ENCODE measurements at places on chromosomes 4 and X.

- peak; percentile 67 for DNase-seq
Observed at GRCh38 chrX:132217203-132218073, 1.8 kb downstream of the RAP2C start.

- DNase-seq: peak; percentile 45
Observed at GRCh38 chr4:7432531-7433375, 2.0 kb downstream of the PSAPL1 start.

DNA sequence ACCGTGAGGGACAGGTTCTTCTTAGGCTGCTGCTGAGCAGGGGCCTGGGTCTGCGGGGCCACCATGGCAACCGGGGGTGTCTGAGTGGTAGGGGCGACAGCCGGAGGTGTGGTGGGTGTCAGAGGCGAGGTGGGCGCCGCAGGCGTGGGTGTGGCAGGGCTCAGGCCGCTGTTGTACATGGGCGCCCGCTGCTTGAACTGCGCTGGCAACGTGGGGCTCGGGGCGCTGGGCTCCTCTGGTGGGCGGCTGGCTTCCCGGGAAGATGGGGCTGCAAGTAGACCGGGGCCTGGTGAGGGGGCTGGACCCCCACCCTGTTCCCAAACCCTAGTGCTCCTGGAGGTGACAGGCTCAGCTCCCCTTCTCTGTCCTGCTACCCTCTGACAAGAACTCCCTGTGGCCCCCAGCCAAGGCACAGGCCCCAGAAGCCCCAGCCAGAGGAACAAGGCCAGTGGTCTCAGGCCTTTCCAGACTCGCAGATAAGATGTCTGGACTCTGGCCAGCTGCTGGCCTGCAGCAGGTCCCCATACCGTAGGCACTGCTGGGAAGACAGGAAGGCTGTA, 24.8 kb downstream of the NELFA start:
- DNase-seq: no peak

DNA sequence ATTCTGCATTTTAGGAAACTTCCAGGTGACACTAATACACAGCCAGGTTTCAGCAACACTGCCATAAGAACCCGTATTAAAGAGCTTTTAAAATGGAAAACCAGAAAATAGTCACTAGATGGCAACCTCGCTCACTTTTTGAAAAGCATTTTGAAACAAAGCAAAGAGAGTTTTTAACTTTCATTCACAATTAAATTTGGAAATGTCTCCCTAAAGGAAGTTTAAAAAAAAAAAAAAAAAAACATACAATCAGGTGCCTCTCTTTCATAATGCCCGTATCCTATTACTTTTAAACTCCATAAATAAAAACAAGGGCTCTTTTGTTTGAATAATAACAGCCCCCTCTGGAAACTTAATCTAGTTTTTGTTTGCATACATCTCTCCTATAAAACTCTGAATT, 20.3 kb downstream of the MEPE start:
- no peak for DNase-seq

- DNase-seq: no peak
Observed at GRCh38 chr4:153212736-153213135, 8.5 kb downstream of the TRIM2 start.

- no peak for DNase-seq
Observed at GRCh38 chrX:519741-520140, 110.8 kb upstream of the SHOX start.

DNA sequence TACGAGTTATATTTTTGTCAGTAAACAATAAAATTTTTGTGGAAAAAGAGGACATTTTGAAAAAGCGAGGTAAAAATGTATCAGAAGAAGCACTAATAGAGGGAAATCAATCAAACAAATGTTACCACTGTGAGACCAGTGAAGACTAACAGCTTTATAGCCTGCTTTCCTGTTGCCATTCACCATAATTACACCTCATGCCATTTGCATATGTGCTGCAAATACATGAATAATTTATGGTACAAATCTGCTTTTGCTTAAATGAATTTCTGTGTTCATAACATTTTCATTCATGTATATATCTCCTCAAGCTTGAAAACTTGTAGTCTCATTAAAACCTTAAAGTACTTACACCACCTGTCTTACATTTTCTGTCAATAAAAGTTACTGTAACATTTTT, 830.8 kb downstream of the ADGRL3 start:
- DNase-seq: no peak

DNA sequence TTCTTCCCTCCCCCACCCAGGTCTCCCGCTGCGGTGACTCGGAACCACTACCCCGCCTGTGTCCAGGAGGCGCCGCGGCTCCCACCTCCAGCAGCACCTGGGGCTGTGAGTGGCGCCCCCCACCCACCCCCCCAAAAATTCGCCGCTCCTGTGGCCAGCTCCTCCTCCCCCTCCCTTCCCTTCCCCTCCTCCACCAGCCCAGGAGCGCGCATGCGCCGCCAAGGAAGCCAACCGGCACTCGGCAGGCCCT, 278 bp downstream of the CLOCK start:
- no peak for DNase-seq

GRCh38 chr4:22090661-22091351, 142.2 kb upstream of the KCNIP4 start:
- no peak for DNase-seq

DNA sequence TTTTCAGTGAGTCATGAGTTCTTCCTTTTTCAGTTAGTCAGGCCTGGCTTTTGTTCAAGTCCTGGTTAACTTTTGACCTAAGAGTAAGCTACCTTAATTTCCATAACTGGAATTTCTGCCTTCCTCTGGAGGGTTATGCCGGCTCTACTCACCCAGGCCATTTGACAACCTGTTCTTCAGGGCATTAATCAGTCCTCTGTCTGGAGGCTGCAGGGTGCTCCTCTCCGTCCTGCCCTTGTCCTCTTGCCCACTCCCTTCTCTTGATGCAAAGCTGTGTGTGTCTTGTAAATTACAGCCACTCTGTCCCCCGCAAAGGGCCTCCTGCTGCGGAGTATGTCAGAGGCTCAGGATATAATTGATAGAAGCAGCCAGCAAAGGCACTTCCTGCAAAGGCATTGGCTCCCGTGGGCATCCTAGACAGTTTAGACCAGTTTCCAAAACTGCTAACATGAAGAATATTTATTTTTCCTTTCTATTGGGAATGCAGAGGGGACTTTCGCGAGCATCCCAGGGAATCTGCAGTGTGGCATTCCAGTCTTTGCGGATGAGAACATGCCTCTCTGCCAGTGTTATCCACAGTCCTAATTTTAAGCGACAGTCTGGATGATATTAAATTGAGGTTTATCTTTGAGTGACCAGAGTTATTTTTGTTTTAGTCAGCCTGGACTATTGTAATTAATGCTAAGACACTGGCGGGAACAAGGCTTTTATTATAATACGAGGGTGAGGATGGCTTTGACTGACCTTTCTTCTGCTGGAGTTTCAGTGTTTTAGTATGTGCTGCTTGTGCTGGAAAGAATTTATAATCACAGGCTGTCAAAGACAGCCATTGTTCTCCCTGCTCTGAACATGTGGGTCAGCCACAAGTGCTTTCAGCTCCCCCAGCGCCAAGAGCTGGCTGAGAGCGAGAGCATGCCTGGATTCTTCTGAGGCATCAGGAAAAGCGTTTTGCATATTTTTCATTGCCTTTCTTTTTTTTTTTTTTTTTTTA, 74.2 kb downstream of the LIMCH1 start:
- peak; percentile 34 for DNase-seq

GRCh38 chrX:55130481-55130880, 41.7 kb downstream of the PAGE2 start:
- no peak for DNase-seq

- no peak for DNase-seq
Observed at GRCh38 chr4:89572224-89572858, 264.6 kb downstream of the SNCA start.

- no peak for DNase-seq
Observed at GRCh38 chr4:138199568-138200235, 42.4 kb downstream of the SLC7A11 start.

DNA sequence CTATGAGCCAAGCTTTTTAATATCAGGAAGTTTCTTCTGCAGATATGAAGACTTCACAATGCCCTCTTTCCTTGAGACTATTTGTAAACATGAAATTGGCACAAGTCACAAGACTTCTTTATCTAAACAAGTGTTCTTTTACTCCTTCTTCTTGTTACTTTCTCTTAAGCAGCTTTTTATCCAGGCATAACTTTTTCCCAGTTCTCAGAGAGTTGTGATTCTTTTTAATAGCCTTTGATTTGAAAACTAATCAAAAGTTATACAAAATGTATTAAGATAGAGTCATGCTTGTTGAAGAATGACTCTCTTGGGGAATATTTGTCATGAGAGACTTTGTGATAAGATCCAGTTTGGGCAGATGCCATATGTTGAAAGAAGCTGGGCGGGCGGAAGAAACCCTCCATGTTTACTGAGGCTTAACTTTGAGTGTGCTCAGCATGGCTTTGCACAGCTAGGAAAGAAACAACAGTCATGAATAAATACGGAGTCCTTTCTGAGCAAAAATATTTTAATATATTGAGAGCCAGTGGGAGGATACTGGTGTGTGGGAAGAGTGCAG, 39.3 kb downstream of the SYTL5 start:
- DNase-seq: no peak

- DNase-seq: no peak
Observed at GRCh38 chr4:74287791-74288190, 20.5 kb upstream of the EPGN start.

DNA sequence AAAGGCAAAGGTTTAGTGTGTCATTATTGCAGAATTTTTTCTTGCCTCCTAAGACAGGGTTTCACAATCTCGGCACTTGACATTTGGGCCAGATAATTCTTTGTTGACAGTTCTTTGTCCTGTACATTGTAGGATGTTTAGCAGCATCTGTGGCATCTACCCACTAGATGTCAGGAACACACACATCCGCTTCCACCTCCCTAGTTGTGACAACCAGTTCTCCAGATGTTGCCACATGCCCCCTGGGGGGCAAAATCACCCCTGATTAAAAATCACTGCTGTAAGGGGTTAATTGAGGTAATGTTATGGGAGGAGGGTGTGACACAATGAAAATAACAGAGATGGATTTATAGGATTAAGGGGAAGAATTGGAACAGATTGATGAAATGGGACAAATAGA, 75.3 kb downstream of the HMGB2 start:
- no peak for DNase-seq

GRCh38 chr4:7546809-7547367, 112.2 kb upstream of the PSAPL1 start:
- DNase-seq: no peak

DNA sequence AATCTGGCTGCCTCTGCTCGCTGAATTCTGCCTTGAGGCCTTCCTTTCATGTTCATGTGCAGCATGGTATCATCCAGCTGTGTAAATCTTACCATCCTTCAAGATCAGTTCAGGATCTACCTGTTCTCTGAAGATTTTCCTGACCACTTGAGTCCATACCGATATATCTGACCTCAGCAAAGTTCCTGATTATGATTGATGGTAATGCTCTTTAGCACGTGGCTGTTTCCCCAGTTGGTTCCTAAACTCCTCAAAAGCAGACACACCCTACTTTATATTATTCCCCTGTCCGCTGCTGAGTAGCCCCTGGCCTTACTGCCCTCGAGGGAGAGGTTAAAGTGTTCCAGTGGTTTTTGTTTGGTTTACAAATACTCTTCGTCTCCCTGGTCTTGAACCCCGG, 20.0 kb downstream of the GALNT7 start:
- DNase-seq: no peak

DNA sequence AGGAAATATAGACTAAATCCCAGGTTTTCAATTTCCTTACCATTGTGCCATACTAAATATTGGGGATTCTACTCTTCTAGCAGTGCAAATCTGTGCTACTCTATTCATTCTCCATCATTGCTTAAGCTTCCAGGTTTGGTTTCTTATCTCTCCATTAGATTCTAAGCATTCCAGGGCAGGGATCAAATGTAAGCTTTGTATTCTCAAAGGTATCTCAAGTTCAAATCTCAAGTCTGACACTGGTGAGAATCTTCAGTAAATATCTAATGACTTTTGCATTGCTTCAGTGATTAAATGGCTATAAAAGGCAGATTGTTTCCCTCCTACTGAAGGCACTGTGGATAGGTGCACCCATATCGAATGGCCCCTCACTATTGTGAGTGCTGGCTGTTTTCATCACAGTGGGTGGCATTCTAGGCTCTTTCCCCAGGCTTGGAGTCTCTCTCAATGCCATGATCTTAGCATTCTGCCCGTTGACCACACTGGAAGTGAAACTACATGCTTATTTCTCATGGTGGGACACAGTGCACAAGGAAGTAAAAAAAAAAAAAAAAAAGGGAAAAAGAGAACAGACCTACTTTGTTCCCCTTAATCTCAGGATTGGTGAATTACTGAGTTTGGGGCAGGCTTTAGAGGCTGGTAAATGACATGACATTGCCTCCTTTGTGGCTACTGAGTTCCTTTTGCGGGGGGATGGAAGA, 28.7 kb downstream of the FAM9C start:
- no peak for DNase-seq

DNA sequence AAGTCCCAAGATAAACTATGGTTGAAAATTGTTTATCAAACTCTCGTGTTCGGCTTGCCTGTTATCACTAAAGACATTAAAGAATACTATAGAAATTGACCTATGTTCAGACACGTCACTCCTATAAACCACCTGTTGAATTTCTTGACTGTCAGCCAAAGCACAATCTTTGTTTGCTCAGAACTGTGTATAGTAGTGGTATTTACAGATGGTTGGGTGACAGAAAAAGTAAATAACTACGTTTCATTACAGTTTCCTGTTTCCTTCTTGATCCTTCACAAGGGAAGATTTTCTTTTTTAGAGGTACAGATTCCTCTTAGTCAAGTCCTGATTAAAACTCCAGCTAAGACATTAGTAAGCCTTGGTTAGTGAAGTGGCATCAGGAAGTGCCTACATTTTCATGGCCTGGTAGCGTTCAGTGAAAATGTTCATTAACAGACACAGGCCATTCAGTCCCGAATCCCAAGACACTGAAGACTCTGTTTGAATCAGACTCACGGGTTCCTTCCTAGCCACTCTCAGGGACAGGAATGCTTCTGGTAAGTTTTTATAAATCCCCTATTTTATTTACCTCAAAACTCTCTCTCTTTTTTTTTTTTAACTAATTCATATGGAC, at the start of gene SMIM31:
TSS of gene SMIM31 (plus strand) at position 259 of the 616 bp plus-strand sequence. CDS start 16,313 bp downstream, outside the sequence.
- DNase-seq: no peak

DNA sequence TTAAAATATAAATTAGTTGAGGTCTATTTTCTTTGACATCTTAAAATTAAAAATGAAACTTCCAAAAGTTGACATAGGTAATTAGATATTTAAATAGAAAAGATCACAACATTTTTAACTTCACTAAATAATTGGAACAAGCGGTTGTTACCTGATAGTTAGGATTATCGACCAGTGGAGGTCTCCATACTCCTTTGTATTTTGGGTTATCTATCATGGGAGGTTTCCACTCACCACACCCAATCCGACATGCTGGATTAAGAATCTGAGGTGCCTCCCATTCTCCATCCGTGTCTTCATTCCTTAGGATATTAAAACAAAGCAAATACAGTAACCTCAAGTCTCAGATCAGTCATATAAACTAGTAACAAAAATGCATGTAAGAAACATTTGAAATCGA, 22.2 kb downstream of the SCOC start:
- DNase-seq: no peak

DNA sequence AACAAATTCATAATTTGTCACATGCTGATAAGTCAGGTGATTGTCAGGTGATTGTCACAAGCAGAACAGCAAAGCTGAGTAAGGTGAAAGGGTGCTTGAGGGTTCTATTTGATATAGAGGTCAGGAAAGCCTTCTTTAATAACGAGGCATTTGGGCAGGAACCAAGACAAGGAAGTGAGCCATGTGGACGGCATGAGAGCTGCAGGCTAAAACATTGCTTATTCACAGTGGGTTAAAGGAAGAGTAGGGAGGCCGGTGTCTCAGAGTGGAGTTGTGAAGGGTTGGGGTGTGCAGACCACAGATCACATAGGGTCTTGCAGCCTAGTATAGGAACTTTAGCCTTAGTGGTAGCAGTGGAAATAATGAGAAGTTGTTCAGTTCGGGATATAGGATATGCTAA, 31.3 kb upstream of the CYP2U1 start:
- DNase-seq: no peak

GRCh38 chr4:150117094-150117493, 38.8 kb downstream of the DCLK2 start:
- peak; percentile 61 for DNase-seq

Measured in ovary (tissue), 10 donors.